IPS DF 6.9 (cell line): ENCODE measurements at places on chromosomes 3 and 15.

DNA sequence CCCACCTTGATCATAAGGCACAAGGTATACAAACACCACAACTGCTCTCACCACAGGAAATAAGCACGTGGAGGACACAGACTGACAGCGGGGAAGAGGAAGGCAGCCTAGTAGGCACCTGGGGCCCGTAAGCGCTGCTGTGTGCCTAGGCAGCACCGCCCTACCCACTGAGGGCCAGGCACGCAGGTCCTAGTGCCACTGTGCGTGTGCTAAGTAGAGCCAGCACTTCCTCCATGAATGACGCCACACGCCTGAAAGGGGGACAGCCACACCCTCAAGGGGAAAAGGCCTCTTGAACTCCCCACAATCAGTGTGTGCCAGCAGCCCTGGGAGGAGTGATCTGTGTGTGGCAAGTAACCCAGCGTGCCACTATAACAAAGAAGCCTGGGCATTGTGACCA is 73.0 kb downstream of the ATP1B3 start:
- no peaks in the 10 kb centered on the region for H3K27me3 ChIP-seq
- no peak overlapping the region for H3K4me3 ChIP-seq
- H3K27ac ChIP-seq = no peak overlapping the region
- DNase-seq = no peak
- H3K36me3 ChIP-seq = peaks cover 9% of the 10 kb centered on the region; the same call in 1 of the 2 replicates

DNA sequence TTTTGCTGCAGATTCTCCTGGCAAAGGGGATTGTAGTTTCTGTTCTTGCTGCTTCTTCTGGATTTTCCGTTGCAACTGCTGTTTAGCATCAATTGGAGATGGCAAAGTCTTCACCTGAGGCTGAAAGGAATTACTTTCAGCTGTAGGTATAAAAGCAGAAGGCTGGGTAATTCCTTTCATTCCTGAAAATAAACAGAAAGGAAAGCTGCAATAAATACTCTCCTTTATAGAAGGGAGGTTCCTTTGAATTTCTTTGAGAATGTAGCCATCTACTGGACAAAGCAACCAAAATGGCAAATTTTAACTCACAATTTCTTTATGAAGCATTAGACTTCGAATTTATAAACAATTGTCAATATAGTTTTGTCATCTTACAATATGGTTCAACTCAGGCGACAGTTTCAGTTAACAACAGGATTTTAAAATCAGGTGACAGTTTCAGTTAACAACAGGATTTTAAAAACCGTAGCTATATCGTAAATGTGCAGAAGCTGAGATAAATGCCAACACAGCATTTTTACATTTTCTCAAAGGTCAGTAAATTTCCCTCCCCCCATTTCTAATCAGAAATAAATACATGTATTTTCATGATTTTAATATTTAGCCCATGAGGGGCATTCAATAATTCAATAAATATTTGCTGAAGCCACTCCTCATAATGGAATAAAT is 104.9 kb upstream of the NEDD4 start:
- H3K27me3 ChIP-seq = no peaks in the 10 kb centered on the region
- peaks cover 27% of the 10 kb centered on the region for H3K36me3 ChIP-seq
- DNase-seq = no peak
- H3K4me1 ChIP-seq = no peaks in the 10 kb centered on the region
- H3K27ac ChIP-seq = no peak overlapping the region
- H3K4me3 ChIP-seq = no peak overlapping the region

DNA sequence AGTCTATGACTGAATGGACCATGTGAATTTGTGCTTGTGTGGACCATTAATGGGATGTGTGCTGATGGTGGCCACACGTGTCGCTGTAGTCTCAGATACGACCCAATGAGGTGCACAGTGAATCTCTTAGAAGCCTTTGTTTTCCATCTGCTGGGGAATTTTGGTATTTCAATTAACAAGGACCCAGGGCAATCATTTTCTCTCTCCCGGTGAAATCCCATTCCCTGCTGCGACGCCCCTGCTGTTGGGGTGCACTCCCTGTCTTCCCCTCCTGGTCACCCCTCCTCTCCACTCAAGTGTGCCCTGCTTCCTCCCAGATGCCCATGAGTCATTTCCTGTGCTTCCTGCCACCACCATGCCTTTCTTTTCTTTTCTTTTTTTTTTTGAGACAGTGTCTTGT is 32.7 kb downstream of the EBLN2 start:
- no peak for DNase-seq
- no peak overlapping the region for H3K27ac ChIP-seq
- H3K36me3 ChIP-seq = no peaks in the 10 kb centered on the region
- no peak overlapping the region for H3K4me3 ChIP-seq

DNA sequence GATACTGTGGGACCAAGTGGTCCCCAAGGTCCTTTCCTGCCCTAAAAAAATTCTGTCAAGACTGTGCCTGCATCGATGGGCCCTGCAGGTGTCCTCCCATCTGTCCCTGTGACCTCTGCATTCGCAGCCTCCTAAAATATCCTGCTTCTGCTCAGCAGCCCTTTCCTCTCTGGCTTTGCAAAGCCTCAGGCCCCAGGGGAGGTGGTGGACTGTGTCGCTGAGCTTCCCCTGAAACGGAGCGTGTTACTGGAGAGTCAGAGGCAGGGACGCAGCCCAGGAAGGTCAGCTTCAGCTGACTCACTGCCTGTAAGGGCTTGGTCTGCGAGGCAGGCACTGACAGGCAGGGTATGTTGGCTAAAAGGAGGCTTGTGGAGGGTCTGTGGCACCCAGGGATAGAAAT is 110.0 kb downstream of the RAB11A start:
- no peaks in the 10 kb centered on the region for H3K27me3 ChIP-seq
- no peak overlapping the region for H3K4me3 ChIP-seq
- no peak overlapping the region for H3K27ac ChIP-seq
- H3K36me3 ChIP-seq = no peaks in the 10 kb centered on the region
- H3K4me1 ChIP-seq = peaks cover 3% of the 10 kb centered on the region; the same call in 1 of the 2 replicates

DNA sequence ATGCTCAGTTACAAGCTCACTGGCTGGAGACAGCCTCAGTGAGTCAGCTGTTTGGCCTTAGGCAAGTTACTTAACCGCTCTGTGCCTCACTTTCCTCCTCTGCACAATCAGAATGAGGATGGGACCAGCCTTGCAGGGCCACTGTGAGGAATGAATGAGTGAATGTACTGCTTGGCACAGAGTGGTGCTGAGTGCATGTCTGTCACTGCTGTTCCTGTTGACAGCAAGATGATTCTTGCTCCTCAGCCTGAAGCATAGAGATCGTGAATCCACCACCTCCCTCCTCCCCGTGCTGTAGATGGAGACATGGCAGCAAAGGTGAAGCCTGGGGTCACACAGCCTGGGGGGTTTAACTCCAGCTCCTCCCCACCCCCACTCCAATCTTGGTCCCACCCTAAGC is 14.6 kb upstream of the GRIP2 start:
- no peaks in the 10 kb centered on the region for H3K27me3 ChIP-seq
- peaks cover 3% of the 10 kb centered on the region; the same call in 1 of the 2 replicates for H3K4me1 ChIP-seq
- no peak for DNase-seq
- H3K36me3 ChIP-seq = no peaks in the 10 kb centered on the region

GRCh38 chr3:115804200-115804599 is 180.9 kb downstream of the GAP43 start:
- no peaks in the 10 kb centered on the region for H3K36me3 ChIP-seq
- no peak overlapping the region for H3K27ac ChIP-seq
- no peak overlapping the region for H3K4me3 ChIP-seq
- DNase-seq = no peak
- no peaks in the 10 kb centered on the region for H3K27me3 ChIP-seq

DNA sequence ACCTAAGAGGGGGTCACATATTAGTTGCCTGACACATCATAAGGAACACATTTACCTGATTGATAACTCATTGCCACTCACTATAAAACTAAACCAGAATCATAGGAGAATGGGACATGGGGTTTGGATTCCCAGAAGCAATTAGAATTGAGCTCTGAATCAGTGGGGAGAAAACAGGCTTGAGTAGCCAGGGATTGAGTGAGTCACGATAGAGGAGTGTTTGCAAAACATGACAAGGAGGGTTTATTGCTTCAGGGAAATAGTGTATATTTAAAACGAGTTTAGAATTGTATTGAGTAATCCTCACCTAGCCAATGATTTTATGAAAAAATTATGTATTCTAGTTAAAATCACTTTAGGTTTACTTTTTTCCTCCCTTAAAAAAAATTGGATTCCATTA is 101.1 kb upstream of the THRB start:
- DNase-seq = no peak
- no peak overlapping the region for H3K27ac ChIP-seq
- H3K36me3 ChIP-seq = no peaks in the 10 kb centered on the region
- no peaks in the 10 kb centered on the region for H3K27me3 ChIP-seq
- H3K4me1 ChIP-seq = no peaks in the 10 kb centered on the region

DNA sequence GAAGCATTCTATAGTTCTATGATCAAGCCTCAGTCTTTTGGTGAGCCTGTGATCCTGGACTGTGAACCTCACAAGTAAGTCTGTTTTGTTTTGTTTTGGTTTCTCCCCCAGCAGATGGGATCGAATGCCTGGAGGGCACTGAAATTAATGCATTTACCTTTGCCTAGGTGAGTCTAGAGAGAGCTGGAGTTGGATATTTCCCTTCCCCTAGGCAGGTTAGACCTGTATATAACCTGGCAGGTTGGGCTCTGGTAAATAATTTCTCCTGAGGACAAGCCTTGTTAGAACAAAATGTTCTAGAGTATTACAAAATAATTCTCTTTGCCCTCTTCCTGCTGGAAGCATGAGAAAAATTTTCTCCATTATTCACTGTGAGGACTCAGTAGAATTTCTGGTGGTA is 211.9 kb downstream of the TPRG1 start:
- no peaks in the 10 kb centered on the region; the same call in 1 of the 2 replicates for H3K4me1 ChIP-seq
- H3K27ac ChIP-seq = no peak overlapping the region
- no peaks in the 10 kb centered on the region for H3K36me3 ChIP-seq

DNA sequence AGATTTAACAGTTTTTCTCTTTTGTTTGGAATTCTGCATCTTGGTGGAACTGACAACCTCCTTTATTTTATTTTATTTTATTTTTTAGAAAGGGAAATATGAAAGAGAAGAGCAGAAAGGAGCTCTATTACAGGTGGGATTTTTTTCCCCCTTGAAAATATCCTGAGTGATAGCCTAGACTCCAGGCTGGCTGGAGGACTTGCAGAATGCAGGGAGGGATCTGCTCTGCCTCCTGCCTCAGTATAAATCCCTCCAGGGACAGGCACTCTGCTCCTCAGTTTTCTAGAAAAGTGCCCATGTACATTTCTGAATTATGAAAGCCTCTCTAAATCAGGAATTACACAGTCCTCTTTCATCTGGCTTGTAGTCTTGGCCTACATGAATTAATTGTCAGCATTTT is 173.7 kb downstream of the TMEM108 start:
- no peaks in the 10 kb centered on the region for H3K36me3 ChIP-seq
- H3K27ac ChIP-seq = peak overlapping the region; percentile 81
- no peak overlapping the region for H3K4me3 ChIP-seq
- no peaks in the 10 kb centered on the region for H3K27me3 ChIP-seq
- H3K4me1 ChIP-seq = no peaks in the 10 kb centered on the region

DNA sequence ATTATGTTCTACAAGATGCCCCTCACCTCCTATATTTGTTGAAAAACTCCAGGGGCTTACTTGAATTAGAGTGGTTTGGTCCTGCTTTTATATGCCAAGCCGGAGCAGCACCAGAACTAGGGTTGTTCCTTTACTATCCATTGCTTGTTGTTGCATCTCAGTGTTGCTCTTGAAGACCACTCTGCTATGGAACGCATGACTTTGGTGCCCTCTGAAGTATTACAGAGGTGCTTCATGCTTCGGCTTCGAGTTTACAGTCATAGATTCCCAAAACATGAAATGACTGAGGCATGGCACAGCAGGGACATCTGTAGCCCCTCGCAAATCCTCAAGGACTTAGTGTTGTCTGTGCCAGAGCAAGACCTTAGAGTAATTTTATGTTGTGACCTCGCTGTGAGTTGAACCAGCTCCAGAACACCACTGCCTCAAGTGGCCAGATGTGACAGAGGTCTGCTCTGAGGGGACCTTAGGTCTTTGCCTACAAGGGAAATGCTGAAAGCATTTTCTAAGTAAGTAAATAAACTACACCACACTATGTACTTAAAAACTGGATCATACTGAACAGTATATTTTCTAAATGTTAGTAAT is 67.2 kb upstream of the SIAH2 start:
- no peak for DNase-seq
- no peak overlapping the region for H3K27ac ChIP-seq
- no peaks in the 10 kb centered on the region for H3K36me3 ChIP-seq
- H3K4me1 ChIP-seq = no peaks in the 10 kb centered on the region

GRCh38 chr15:90315278-90315982 is 36.7 kb upstream of the ZNF774 start:
- H3K4me1 ChIP-seq = no peaks in the 10 kb centered on the region
- DNase-seq = no peak

DNA sequence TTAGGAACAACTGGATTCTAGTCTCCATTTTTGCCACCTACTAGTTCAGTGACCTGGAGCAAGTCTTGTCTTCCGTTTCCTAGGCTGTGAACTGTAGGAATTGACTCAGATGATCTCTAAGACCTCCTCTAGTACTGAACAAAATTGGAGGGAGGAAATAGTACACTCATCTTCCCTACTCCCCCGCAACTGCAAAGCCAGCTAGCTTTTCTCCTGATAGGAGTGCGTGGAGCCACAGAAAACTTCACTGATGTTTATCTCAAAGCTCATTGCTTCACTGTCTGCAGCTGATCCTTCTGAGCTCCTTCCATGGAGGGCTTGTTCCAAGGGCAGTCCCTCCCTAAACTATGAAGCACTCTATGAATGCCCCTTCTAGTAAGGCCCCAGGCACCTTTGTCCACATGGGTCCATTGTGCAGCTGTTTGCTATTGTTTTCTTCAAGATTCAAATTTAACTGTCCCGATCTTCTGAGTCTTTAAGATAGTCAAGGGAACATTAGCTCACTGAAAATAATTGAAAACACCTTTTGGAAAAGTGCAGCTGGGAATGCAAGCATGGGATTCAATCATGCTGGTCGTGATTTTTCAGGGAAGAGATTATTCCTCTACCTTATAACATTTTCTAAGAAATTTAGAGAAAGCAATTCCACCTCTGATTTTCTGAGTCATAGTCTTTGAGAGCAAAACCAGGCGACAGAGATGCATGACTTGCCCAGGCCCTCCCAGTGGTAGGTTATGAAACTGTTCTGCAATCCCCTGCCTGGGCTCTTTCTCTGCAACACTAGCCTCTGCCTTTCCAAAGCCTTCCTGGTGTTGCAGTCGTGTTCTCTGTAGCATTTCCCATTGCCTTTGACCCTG is 24.3 kb downstream of the FILIP1L start:
- H3K27me3 ChIP-seq = no peaks in the 10 kb centered on the region
- no peaks in the 10 kb centered on the region for H3K36me3 ChIP-seq
- peaks cover 2% of the 10 kb centered on the region; the same call in 1 of the 2 replicates for H3K4me1 ChIP-seq
- H3K4me3 ChIP-seq = no peak overlapping the region
- DNase-seq = peak; percentile 29

DNA sequence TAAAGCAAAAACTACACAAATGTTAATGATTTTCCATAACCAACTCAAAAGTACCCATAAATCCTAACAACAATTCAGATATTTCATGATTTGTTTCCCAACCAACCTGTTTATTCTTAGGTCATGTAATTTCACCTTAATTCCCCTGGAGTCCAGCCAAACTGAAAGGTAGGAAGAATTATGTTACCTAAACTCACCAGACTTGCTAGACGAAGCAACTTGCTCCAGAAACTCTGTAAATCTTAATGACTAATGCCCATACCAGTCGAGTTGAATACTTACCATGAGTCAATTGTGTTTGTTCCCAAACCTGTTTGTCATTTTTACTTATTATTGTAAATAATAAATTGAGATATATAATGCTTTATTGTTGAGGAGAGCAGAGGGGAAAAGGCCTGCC is 1030.0 kb downstream of the TBL1XR1 start:
- no peaks in the 10 kb centered on the region for H3K36me3 ChIP-seq
- DNase-seq = no peak
- H3K27ac ChIP-seq = no peak overlapping the region
- H3K4me3 ChIP-seq = no peak overlapping the region
- no peaks in the 10 kb centered on the region for H3K27me3 ChIP-seq

GRCh38 chr3:127068111-127068810 is 85.3 kb downstream of the PLXNA1 start:
- no peaks in the 10 kb centered on the region; the same call in 1 of the 2 replicates for H3K4me1 ChIP-seq
- no peak for DNase-seq
- H3K4me3 ChIP-seq = no peak overlapping the region
- no peaks in the 10 kb centered on the region for H3K27me3 ChIP-seq
- H3K36me3 ChIP-seq = no peaks in the 10 kb centered on the region; the same call in 1 of the 2 replicates
